Keratinocyte (primary cell): ENCODE measurements at places on chromosomes 16 and 17. TPM values are rescaled to one million over a fixed set of nuclear protein-coding genes. Genes with fewer than 3 reads are reported as not detected.

DNA sequence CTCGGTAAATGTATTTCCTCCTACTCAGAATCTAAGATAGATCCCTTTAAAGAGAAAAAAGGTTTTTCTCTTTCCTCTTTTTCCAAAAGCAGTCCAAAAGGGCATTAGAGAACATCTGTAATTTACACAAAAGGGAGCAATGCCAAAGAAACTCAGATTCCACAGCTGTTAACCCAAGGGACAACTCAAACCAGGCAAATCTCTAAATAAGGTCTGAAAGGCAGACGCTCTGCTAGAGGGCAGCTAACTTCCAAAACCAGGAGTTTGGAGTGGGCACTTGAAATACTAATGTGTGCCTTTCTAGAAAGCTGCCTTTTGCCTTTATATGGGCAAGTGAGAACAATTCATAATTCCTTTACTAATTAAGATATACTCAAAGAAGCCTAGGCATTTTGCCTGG lies 435.7 kb downstream of the ZFHX3 start:
- DNase-seq: no peak

GRCh38 chr17:50095626-50096037 lies 481 bp downstream of the PDK2 start:
- no peak for DNase-seq

DNA sequence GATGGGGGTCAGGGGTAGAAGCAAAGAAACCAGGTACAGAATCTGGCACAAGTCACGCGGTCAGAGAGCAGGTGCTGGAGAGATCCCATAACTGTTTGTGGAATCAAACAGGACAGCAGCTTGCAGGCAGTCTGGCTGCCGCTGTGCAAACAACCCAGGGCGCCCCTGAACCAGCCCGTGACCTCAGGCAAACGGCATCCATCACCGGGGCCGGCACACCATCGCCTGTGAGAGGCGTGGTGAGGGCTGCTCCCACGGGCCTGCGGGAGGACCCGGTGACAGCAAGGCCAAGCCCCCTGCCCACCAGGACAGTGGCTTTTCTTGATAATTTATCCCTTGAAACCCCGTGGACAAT lies 47.9 kb downstream of the CBFA2T3 start:
- no peak for DNase-seq

- no peak for DNase-seq
These were observed 64.4 kb upstream of the CORO6 start for GRCh38 chr17:29686993-29687590.

DNA sequence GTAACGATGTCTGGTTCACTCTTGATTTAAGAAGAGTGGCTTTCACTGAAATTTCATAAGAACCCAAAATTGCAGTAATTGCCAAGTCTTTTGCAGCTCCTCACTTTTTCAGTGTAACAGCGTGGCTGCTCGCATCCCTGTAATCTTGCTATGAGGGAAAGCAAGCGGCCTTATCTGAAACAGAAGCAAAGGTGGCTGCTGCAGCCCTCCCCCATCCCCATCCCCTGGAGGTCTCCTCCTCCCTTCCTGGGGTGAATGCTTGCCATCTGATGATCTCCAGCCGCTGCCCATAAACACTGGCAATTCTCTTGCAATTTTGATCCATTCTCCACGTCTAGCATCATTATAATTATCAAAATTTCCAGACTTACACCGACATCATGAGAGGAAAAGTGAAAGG lies 182.5 kb upstream of the ASIC2 start:
- DNase-seq: no peak

DNA sequence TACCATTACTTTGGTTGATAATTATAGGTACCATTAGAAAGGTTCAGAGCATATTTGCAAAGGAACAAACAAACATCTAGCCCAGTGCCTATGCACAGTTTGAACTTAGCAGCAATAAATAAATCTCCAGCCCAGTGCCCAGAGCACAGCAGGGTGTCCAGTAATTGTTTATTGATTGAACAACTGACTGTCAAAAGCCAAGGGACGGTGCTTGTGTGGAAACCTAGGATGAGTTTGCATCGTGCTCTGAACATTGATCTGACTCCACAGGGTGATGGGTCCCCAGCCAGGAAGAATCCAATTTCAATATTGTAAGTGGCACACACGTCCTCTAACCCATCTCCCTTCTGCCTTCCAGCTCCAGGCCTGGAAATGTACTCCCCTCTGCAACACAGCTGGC lies 625.5 kb upstream of the C16orf82 start:
- DNase-seq: no peak

DNA sequence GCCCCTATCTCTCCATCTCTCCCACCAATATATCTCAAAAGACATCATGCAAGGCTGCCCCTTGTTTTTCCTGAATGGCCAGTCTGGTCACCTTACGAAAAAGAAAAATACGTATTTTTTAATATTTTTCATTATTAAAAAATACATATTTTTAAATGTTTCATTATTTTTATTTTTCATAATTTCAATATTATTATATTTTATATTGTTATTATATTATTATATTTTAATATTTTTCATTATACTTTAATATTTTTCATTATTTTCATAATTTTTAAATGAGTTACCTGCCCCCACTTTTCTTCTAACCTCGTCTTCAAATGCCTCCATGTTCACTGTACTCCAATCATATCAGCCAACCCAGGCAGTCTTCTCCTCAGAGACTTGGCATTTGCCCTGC lies 116.0 kb upstream of the ERCC4 start:
- DNase-seq: no peak

GRCh38 chr16:31404353-31405064 lies 11.4 kb downstream of the ITGAD start:
- no peak for DNase-seq

- DNase-seq: no peak
These were observed 99.3 kb downstream of the METRNL start for GRCh38 chr17:83178533-83179304.

Gene AIPL1
- polyA plus RNA-seq: not detected in 3 replicates

DNA sequence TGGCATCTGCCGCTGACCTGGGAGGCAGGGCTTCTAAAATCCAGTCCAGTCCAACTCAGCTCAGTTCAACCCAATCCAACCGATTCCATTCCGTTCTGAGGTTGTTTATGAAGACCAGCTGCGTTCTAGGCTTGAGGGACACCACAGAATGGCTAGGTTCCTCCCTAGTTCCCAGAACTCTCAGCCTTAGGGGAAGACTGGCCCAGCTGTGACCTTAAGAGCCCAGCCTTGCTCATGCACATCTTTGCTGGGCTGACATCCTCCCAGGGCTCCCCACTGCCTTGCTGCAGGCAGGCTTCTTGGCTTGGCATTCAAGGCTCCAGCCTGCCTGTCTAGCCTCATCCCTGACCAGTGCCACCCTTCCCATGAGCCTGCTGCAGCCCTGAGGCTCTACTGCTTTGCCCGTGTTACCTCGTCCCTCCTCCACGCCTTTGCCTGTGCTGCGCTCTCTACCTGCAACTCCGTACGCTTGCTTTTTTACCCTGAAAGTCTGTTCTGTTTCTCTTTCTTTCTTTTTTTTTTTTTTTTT lies 7.9 kb downstream of the SLC12A3 start:
- DNase-seq: no peak

DNA sequence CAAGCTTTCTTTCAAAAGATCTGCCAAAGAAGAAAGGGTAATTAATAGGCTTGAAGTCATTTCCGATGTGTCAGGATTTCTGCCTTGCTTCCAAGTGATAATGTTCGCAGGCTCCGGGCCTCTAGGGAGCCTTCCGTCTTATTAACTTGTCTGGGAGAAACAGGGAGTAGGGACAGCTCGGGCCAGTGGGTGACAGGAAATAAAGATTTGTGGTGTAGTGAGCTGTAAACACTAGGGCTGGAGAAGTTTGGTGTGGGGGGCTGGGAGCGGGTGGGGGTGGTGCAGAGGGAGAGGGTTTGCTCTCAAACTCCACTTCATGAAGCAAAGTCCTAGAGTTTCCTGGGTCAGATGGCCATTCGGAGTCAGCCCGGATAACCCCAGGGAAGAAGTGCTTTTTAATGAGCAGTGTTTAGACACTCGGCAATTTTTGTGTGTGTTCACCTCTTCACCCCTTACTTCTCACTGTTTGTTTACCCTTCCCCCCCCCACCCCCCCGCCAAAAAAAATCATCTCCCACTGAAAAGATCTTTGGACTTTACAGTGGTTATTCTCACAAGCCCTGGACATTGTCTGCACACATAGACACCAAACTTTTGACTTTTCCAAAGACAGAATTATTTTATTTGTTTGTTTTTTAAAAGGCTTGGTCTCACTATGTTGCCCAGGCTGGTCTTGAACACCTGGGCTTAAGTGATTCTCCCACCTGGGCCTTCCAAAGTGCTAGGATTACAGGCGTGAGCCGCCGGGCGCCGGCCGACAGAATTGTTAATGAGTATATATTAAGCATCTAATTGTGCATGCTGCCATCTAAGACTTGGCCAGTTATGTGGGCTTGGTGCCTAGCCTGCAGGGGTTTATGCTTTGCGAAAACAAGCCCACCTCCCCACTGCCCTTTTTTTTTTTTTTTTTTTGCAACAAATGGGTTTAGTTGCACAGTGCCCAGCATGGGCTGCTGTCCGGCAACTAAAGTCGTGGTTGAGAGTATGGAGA lies 196.4 kb downstream of the CCDC182 start:
- DNase-seq: no peak

Gene G6PC1
- not detected in 3 replicates for polyA plus RNA-seq

DNA sequence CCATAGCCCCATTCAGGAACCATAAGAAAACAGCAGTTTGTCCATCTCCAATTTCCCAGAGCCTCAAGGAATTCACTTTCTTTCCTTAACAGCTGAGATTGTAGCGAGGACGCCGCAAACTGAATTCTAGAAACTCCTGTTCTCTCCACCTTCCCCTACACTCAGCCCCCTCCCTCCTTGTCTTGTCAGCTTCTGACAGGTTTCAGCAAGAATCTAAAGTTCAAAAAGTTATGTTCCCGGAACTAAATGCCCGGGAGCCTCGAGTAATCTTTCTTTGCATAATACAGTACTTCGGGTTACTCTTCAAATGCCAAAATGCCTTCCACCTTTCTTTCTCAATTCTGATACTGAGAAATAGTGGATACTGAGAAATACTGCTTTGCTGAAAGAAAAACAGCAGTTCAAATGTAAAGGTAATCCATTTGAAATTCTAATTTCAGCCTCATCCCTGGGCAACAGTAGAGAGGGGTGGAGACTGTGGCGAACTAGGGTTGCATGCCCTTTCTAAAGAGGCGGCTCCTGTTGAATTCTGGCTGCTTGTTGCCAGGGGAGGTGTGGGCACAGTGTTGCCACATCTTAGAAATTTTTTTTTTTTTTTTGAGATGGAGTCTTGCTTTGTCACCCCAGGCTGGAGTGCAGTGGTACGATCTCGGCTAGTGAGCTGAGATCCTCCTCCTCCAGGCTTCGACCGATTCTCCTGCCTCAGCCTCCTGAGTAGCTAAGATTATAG lies 63.5 kb upstream of the USP7 start:
- DNase-seq: no peak

Gene YPEL3
- 13.5 to 16.3 TPM (median 15.7 TPM) in 3 replicates for polyA plus RNA-seq

Gene DPEP3
- polyA plus RNA-seq: 0.04 TPM in 1 of 3 replicates, not detected in the others

- no peak for DNase-seq
These were observed 67.7 kb upstream of the NFAT5 start for GRCh38 chr16:69497876-69498596.

GRCh38 chr16:55622272-55622671 lies 33.5 kb upstream of the SLC6A2 start:
- no peak for DNase-seq

DNA sequence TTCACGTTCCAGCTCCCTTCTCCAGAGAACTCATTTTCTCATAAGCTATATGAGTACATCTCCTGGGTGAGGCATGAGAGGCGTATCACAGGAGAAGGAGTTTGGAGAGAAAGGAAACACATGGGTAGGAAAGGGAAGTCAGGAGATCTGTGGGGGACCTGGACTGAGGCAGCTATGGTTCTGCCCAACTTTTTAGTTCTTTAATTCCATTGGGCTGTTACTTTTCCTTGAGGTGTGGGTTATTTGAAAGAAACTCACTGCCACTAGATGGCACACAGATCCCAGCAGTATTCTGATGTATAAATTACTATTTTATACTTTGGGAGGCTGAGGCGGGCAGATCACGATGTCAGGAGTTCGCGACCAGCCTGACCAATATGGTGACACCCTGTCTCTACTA lies 63.6 kb downstream of the NUP93 start:
- DNase-seq: no peak

Gene SDR42E1
- 18.8 to 28.4 TPM (median 20.3 TPM) in 3 replicates for polyA plus RNA-seq

GRCh38 chr17:19933221-19933620 lies 44.4 kb downstream of the AKAP10 start:
- no peak for DNase-seq

GRCh38 chr16:2280981-2281542 lies 13.1 kb upstream of the RNPS1 start:
- DNase-seq: no peak

GRCh38 chr16:27273670-27274423 lies 5.3 kb upstream of the NSMCE1 start:
- DNase-seq: no peak

GRCh38 chr17:40361063-40361924 lies 3.2 kb downstream of the GJD3 start:
- DNase-seq: no peak

GRCh38 chr16:49350265-49351095 lies 23.1 kb upstream of the C16orf78 start:
- DNase-seq: no peak

Gene SLC16A3
- polyA plus RNA-seq: 35.7 to 112 TPM (median 40.7 TPM) in 3 replicates

GRCh38 chr17:4717791-4718190 lies 7.4 kb downstream of the ARRB2 start:
- DNase-seq: no peak

DNA sequence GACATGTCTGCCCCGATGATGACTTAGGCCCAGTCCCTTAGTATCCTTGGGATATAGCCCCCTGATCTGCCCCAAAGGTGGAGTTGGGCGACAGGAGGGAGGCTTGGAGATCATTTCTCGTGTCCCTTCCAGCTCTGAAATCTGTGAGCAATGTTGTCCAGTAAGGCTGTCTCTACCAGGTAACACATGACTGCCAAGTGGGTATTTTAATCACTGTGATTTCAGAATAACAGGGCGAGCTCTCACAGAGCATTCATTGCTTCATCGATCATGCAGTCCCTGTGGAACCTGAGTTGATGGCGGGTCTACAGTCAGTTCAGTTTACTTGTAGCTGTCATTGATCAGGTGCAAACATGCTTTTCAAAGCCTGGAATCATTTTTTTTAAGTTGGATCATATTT lies 39.2 kb downstream of the KSR1 start:
- DNase-seq: no peak

- DNase-seq: peak; percentile 57
These were observed 208.2 kb downstream of the FTO start for GRCh38 chr16:53912155-53912554.

Gene ABCA3
- polyA plus RNA-seq: 0.06 to 0.08 TPM (median 0.08 TPM) in 3 replicates

DNA sequence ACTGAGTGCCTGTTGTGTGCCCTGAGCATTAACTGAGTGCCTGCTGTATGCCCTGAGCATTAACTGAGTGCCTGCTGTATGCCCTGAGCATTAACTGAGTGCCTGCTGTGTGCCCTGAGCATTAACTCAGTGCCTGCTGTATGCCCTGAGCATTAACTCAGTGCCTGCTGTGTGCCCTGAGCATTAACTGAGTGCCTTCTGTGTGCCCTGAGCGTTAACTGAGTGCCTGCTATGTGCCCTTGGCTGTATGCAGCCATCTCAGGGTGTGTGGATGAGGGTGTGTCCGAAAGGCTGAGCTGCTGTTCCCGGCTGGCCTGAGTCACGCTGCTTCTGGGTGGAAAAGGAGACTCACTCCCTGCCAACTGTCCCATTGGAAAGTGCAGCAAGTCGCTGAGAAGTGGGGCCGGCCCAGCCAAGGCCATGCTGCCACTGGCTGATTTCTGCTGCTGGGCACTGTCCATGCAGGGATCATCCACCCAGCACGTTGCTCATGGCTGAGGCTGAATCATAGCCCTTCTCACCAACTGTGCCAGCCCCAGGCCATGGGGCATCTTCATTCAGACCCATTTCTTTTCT lies 113.8 kb downstream of the OR1D5 start:
- peak; percentile 41 for DNase-seq
